ENCODE measurements at places on chromosomes 6 and 20.

DNA sequence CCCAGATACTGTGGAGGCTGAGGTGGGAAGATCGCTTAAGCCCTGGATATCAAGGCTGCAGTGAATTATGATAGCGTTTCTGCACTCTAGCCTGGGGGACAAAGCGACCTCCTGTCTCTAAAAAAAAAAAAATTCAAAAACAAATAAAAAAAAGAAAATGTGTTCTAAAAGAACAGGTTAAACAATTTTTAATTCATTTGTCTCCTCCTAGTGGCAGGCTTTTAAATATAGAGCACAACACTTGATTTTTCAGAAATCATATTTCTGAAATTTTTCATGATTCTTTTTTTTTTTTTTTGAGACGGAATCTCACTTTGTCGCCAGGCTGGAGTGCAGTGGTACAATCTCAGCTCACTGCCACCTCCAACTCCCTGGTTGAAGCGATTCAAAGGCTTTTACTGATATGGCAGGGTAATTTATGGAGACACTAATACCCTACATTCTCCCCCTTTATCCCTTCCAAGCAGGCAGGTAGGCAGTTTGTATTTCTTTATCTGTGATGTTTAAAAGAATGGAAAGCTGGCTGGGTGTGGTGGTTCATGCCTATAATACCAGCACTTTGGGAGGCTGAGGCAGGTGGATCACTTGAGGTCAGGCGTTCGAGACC lies 8.7 kb upstream of the GTF3C6 start:
- peak; percentile 65 for DNase-seq

- DNase-seq, result no peak
Observed at GRCh38 chr6:86820750-86821149, 116.6 kb upstream of the HTR1E start.

DNA sequence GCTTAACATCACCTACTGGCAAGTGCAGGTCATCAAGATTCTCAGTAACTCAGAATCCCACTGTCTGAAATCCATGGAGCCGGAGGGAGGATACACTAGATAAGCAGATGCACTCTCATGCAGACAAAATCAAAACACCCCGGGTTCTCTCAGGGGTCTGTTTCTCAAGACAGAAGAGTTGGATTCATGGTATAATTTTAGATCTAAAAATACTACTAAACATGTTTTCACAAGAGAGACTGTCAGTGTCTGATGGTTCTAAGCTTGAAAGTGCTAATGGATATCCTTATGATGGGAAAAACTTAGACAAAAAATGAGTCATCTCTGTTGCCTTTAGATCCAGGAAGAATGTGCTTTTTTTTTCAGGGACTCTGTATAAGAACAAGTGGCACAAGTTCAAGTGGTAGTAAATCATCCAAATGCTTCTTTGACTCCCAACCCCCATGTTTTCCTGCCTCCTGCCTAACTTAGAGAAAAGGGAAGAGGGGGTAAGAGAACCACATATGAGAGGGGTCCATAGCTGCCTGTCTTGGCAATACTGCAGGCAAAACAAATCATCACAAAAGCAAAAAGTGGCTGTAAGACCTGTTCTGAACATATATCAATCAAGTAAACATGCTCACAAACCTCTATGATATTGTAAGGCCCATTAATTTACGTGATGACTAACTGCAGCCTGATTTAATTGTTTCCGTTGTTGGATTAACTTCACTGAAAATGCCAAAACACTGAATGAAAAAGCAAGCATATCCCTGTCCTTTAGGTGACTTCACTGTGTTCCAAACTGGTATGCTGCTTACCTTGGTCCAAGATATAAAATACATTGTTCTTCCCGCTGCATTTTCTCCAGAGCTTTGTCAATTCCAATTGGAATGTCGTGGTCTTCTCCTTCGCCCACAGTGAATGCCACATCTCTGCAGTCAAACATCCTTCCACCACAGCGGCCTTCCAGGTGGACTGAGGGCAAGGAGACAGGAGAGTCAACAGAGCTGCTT lies 84.0 kb upstream of the TULP1 start:
- DNase-seq, result no peak

- no peak for DNase-seq
Observed at GRCh38 chr6:10248378-10248843, 166.5 kb downstream of the TFAP2A start.

DNA sequence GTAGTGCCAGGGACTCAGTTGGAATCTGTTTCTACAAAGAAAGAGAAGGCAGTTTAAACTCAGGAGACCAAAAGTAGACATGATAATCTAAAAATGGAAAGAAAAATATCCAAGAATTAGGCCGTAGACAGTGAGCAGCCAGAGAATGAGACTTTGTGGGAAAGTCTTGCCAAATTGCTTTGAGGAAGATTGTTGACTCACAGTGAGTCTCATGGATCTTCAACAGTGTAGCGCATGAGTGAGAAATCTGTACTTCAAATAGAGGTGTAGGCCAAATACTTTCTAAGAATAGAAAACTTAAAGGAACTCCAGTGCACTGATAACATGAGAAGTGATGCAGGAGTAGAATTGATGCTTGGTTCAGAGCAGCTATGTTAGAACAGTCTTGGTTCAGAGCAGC lies 284.5 kb downstream of the HTR1B start:
- no peak for DNase-seq
